ENCODE measurements at places on chromosomes 5 and 9.

DNA sequence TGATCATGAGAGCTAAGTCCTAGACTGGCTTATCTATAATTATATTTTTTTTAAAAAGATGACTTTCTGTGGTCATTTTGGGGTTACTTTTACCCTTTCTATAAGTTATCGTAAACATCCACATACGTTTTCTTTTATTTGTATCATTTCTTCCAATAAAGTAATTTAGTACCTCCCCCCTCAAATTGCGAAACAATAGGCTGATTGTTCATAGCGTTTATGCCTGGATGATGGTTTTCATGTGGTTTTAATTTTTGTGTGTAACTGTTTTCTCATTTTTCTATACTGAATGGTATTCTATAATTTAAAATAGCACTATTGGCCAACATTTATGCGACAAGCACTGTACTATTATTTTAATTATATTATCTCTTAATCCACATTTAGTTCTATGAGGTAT, 44.5 kb downstream of the SMC5 start:
- DNase-seq: no peak

DNA sequence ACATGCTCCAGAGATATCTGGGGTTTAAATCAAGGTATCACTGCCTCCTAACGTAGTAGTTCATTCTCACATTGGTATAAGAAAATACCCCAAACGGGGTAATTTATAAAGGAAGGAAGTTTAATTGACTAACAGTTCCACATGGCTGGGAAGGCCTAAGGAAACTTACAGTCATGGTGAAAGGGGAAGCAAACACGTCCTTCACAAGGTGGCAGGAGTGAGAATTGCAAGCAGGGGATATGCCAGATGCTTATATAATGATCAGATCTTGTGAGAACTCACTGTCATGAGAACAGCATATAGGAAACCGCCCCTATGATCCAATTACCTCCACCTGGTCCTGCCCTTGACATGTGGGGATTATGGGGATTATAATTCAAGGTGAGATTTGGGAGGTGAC, 1280.2 kb upstream of the C9orf72 start:
- no peak for DNase-seq

DNA sequence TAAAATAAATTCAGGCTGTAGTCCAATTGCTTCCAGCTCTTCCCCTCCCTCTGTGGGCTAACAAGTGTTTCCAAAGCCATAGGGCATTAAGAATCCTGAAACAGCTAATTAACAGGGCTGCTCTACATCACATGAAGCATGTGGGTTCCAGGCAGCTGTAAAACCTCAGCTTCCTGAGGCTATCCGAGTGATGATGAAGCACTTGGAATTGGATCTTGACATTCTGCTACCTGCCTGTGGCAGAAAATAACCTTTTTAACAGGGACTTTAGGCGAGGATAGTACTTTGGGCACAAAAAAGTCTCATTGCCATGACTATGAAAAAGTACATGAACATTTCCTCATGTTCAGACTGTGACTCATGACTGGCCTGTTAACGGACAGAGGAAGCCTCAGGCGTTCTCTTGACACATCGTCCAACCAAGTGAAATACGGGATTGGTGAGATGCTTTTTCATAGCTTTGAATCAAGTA, 107.2 kb downstream of the PDE4D start:
- DNase-seq: peak; percentile 90

- no peak for DNase-seq
Observed at GRCh38 chr9:13035822-13036221, 243.7 kb downstream of the MPDZ start.

DNA sequence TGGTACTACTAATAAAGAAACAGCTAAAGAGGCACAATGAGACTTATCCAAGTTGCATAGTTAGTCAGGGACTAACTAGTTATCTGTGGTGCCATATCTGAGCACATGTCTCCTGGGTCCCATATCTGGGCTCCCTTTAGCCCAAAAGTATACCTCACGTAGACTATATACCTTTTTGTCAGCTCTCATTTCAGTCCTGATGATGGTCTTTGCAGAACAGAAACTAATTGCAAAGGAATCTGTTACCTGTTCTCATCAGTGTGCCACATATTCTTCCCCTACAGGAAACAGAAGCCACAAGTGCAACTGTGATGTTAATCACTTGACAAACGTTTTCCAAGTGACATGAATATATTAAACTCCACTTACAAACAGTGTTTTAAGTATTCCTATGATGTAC, 395.2 kb downstream of the KIAA0825 start:
- no peak for DNase-seq

- DNase-seq: peak; percentile 54
Observed at GRCh38 chr5:115379622-115380344, 83.3 kb upstream of the CCDC112 start.

DNA sequence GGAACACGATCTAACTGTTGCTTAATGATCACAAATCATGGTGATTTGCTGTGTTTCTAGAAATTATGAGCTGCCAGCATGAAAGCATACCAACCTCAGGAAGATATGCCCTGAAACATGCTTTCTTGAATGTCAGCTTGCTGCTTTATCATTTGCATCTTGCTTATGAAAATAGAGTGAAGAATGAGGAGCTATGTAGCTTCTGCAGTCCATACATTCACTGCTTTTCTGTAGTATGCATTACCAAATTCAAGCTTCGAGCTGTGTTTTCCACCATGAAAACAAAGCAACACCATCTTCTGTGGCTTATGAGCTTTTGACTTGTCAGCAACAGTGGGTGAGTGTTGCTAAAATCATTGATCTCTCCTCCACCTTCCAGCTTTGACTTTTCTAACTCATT, 16.5 kb downstream of the F2RL2 start:
- DNase-seq: no peak

- DNase-seq: no peak
Observed at GRCh38 chr9:97160255-97160654, 121.3 kb upstream of the CTSV start.

DNA sequence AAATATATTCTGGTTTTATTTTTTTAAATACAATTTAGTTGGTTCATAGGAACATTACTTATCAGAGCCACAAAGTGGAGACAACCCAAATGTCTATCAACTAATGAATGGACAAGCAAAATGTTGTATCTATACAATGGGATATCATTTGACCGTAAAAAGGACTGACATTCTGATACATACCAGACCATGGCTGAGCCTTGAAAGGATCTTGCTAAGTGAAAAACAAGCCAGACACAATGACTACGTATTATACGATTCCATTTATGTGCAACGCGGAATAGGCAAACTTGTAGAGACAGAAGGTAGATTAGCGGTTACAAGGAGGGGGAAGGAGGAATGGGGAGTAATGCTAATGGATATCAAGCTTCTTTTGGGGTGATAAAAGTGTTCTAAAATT, 621.6 kb downstream of the BNC2 start:
- no peak for DNase-seq

DNA sequence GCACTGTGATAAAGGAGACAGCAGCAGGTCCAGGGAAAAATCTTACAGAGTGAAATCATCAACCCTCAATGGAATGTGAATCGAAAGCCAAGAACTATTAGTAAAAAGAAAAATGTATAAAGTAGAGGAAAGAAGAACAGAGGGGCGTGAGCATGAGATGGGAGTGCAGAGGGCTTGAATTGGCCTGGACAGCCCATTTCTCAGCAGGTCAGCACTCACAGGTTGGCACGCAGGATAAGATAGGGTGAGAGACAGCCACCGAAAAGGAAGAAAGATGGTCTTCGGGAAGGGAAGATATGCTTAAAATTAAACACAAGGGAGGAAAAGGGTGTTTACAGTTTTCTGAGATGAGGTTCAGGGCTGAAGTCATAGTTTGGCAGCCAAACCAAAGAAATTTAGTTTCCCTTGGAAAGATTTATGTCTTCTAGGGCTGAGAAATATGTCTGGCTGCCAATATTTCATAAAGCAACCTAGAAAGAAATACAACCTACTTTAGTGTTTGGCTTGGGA, 524.7 kb downstream of the SPATA31D1 start:
- peak; percentile 89 for DNase-seq

DNA sequence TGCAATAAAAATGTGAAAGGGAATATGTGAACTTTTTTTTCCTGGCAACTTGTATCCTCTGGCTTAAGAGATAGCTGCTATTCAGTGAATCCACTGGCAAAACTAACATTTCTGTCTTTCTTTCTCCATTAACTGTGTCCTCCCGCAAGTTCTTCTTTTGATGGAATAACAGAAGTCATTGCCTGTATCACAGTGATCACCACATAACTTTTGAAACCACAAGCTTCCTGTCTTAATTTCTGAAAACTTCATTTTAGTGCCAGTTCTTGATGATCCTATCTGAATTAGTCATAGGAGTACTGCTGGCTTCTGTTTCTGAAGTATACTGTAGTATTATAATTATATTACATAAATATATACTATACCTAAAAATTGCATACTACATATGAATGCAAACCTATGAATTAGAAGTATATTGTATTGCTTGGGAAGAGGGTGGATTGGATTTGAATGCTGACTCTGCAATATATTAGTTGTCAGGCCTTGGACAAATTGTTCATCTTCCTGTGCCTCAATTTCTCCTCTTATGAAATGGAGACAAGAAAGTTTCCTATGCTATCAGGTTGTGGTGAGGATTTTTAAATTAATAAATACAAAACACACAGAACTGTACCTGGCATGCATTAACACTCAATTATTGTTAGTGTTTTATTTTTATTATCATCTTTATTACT, 441.6 kb downstream of the CETN3 start:
- DNase-seq: peak; percentile 79

DNA sequence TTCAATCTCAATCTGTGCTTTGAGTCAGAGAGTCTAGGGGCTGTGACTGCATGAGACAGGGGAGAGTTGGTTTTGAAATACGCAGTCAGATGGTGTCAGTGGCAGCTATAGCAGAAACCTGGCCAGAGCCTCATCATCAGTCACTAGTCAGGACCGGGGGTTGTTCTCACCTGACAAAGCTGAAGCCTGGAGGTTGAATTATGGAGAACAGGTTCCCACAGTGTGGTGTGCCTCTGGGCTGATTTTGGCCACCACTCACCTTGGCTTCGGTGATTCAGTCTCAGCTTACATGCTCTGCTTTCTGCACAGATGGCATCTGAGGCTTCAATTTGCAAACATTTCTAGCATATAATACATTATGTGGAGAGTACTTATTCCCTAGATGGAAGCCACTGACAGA, 387.3 kb downstream of the YTHDC2 start:
- no peak for DNase-seq

- DNase-seq: peak; percentile 16
Observed at GRCh38 chr5:52725065-52725746, 62.5 kb upstream of the ITGA1 start.

DNA sequence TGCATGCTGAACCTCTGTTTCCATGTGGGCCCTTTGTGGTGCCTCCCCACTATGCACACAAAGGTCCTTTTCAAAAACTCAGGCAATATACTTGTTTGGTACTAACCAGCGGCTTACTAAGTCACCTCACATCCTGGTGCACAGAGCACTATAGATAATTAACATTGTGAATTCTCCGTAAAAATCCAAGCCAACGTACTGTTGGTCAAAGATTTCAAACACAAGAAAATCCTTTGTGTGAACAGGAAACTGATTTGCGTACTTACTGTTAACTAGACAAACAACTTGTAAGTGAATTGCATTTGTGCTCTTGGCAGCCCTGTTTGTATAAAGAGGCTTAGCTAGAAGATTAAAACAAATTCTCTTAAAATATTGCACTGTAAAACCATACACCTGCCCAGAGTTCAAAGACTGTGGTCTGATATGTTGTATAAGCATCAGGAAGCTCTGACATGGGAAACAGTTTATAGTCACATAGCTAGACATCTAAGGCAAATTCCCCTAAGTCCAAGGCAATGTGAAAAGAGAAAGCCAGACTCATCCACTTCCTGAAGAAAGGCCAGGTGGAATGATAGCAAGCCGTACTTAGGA, 125.0 kb upstream of the SLC12A2 start:
- DNase-seq: no peak

GRCh38 chr5:146169076-146169475, 13.4 kb downstream of the LARS1 start:
- DNase-seq: no peak

GRCh38 chr9:37776328-37776727, 8.5 kb downstream of the EXOSC3 start:
- DNase-seq: peak; percentile 50

DNA sequence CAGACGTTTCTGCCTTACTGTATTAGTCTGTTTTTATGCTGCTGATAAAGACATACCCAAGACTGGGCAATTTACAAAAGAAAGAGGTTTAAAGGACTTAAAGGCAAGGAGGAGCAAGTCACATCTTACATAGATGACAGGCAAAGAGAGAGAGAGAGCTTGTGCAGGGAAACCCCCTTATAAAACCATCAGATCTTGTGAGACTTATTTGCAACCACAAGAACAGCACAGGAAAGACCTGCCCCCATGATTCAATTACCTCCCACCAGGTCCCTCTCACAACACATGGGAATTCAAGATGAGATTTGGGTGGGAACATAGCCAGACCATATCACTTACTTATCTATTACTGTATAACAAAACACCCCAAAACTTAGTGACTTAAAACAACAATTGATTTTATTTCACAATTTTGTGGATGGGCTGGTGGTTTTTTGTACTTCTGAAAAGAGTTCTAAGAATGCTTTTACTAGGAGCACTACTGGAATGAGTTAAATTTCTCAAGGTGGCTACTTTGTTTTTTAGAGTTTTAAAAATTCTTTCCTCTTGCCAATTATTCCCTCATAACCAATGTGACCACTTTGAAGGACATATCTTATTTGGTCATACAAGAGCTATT, 10.3 kb downstream of the RUSC2 start:
- DNase-seq: peak; percentile 58

- no peak for DNase-seq
Observed at GRCh38 chr5:6636293-6636692, 3.1 kb downstream of the SRD5A1 start.

DNA sequence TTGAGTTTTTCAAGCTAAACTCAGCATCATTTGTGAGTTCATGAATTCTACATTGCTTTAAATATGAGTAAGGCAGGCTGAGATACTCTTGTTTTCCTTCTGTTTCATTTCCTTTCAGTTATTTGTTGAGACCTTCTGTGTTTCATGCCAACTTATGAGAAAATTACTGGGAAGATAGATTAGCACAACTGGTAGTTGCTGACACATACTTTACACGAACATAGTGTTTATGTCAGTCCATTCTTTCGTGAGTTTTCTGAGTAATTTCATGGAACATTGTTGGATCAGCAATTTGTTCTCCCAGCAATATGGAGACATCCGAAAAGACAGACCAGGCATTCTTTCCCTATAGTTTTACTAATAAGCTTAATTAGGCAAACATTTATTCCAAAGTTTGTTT, 102.0 kb upstream of the SMC5 start:
- DNase-seq: peak; percentile 70

Measured in astrocyte (in vitro differentiated cells and primary cell).